ENCODE measurements at places on chromosomes 1 and 21.

- no peak for DNase-seq
Measured at GRCh38 chr21:29511096-29511495, 212.4 kb downstream of the BACH1 start.

DNA sequence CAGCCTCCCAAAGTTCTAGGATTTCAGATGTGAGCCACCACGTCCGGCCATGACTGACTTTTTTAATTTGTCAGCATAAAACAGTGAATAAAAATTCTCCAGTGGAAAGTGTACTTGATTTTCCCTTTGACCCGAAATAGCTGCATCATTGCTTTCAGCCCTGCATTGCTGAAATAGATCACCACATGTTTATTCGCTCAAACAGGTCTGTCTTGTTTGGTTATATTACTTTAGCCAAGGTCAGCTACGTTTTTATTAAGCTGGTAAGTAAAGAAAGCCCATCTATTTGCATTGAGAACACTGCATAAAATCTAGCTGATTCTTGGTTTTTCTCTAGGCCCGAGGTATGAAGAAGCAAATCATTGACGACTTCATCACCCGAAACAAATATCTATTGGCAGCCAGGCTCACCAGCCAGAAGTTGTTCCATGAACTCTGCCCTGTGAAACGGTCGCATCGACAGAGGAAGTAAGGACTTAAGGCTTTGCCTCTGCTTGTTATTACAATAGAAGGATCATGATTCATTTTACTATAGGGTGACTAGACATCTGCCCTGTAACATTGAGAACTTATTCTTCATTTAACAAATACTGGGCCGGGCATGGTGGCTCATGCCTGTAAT, 25.6 kb downstream of the AGMAT start:
- no peak for DNase-seq

GRCh38 chr1:70084314-70084915, 121.0 kb downstream of the LRRC40 start:
- DNase-seq: no peak

DNA sequence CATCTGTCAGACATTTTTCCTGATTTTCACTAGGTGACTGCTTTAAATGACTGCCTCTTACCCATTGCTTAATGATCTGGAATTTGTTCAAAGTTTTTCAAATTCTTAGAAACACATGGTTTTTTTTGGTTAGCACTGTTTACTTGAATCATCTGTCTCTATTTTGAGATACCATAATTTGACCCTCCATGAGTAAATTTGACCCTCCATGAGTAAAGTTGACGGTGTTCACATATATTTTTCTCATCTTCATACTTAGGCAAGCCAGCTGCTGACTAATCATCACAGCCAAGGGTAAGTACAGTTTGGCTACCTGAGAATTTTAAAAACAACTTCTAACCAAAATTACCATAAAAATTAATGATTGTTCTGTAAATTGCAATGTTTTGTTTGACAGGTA, 586.5 kb downstream of the PTBP2 start:
- DNase-seq: no peak

DNA sequence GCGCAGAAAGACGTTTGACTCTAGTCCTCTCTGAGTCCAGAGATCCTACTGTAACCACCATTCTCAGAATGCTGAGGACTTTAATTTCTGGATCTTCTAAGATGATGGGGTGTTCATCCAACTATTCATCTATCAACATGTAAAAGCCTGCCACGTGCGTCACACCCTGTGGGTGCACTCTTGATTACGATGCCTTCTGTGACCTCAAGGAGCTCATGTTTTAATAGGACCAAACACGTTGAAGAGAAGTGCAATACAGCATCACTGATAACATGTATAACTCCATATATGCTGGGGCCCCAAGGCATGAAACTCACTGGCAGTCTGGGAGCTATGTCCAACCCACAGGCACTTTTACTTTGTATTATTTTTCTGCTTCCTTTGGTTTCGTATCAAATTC, 19.0 kb downstream of the KIAA0040 start:
- DNase-seq: no peak

DNA sequence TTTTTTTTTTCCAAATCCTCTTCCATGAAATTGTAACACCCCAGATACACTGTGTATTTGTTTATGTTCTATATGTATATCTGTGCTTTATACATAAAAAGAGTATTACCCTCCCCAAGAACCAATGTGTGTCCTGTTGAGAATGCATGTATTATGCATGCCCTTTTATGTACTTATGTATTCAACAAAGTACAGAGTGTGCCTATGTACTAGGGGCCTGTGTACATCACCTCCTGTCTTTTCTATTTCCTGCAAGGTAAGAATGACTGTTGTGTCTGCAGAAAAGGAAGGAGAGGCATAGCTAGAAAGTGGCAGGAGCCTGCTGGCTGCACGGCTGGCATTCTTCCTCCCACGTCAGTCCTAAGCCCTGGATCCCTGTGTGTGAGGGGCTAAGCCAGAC, 7.0 kb downstream of the TMEM61 start:
- no peak for DNase-seq

- no peak for DNase-seq
Measured at GRCh38 chr1:169289016-169289415, 78.6 kb downstream of the NME7 start.

Data from stimulated activated CD8-positive, alpha-beta memory T cell treated with anti-CD3 and anti-CD28 coated beads, Interleukin-4, amount 100 ng/mL, for 24 hours (primary cell).